ENCODE measurements at places on chromosomes 6 and 20. TPM values are rescaled to one million over a fixed set of nuclear protein-coding genes. Genes with fewer than 3 reads are reported as not detected.

DNA sequence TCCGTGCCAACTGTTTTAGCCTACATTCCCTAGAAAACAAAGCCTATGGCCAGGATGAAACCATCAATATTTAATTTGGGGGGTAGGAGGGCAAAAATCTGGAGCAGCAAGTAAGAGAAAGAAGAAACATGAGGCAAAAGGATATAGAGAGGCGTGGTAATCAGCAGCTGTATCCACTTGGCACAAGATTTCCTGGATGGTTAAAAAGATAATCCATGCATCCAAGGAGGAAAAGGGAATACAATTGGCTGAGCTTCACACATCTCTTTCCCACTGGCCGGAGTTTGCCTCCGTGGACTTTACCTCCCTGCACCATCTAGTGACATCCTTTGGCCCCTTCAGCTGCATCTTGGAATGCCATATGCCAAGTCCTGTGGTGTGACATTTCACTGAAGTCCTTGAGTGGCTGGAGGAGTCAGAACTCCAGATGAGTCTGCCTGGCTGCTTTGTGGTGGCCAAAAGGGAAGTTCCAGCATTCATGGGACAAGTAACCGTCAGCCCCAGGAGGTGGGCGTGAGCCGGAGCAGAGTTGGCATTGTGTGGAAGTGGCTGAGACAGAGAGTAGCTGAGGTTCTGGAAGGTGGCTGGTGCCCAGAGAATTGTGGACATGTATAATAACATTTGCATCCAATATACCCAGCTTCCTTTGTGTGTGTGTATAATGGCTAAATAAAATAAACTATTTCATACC is 13.7 kb upstream of the TMX4 start:
- no peak for DNase-seq
- no peaks in the 10 kb centered on the region for H3K27me3 ChIP-seq
- no peaks in the 10 kb centered on the region for H3K36me3 ChIP-seq
- no peaks in the 10 kb centered on the region for H3K4me1 ChIP-seq
- H3K4me3 ChIP-seq, result no peak overlapping the region

DNA sequence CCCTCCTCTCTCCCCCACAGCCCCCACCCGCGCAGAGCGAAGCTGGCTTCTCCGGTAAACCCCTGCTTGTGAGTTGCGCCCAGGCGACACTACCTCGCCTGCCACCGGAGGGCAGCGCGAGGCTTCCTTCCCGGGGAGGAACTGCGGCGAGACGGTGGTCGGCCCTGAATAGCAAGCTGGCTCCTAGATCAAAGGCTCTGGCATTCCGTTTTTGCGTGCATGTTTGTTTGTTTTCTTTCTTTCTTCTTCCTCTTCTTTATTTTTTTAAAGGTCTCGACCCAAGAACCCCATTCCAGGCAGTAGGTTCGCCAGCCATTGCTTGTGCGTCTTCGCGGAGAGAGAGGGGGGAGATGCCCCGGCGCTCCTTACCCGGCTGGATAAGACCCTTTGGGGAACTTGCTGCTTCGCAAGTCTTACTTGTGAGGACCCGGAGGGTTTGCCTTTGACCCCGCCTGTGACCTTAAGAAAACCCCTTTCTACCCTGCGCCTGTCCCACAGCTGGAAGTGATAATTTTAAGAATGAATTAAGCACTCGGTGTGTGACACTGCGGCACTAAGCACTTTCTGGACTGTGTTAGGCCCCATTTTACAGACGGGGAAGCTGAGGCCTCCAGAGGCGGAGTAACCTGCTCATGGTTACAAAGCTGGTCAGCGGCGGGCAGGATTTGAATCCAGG is 92.7 kb upstream of the SIRPA start:
- no peaks in the 10 kb centered on the region for H3K27me3 ChIP-seq
- peak overlapping the region; percentile 61 for H3K4me3 ChIP-seq
- H3K36me3 ChIP-seq, result no peaks in the 10 kb centered on the region
- DNase-seq, result peak; percentile 95

Gene LRRN4
- polyA plus RNA-seq, result not detected

GRCh38 chr6:149476789-149477455 is 7.9 kb downstream of the ZC3H12D start:
- H3K27ac ChIP-seq, result no peak overlapping the region
- DNase-seq, result peak; percentile 67
- no peaks in the 10 kb centered on the region for H3K36me3 ChIP-seq
- no peaks in the 10 kb centered on the region for H3K27me3 ChIP-seq

DNA sequence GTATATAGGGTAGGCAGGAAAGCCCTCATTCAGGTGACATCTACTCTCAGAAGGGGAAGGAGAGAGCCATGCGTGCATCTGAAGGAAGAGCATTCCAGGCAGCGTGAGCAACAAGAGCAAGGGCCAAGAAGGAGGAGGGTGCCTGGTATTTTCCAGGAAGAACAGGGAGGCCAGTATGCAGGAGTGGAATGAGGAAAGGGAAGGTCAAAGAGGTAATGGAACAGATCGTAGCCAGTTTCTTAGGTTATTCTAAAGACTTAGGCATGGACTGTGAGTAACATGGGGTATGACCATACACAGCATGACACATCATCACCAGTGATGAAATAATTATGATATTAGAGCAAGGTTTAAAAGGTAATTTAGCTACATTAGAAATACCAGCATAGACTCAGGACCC is 24.1 kb downstream of the ALDH8A1 start:
- H3K36me3 ChIP-seq, result no peaks in the 10 kb centered on the region
- DNase-seq, result no peak
- H3K4me3 ChIP-seq, result no peak overlapping the region
- no peaks in the 10 kb centered on the region for H3K27me3 ChIP-seq
- H3K4me1 ChIP-seq, result no peaks in the 10 kb centered on the region
- no peak overlapping the region for H3K27ac ChIP-seq

DNA sequence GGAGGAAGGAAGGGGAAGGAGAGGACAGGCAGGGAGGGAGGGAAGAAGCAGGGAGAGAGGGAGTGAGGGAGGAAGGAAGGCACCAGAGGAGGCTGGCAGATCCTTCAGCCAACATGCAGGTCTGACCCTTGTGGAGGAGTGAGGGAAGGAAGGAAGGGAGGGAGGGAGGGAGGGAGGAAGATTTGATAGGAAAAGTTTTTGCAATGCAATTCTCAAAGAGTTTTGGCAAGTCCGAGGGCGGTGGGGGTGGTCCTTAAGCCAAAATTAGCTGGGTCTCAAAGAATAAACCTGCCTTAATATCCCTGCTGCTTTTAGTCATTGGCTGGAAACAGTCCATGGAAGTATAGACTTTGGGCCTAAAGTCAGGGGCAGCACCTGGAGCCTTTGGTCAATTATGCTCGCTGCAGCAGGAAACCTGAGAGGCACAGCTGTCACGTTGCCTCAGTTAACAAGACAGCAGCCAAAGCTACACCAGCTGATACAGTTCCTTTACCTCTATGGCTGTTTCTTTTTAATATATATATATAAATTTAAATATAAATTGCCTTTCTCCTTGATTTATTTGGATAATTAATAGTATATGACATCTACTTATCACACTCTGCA is 115.7 kb upstream of the RALGAPA2 start:
- DNase-seq, result no peak
- no peaks in the 10 kb centered on the region for H3K36me3 ChIP-seq
- peaks cover 12% of the 10 kb centered on the region for H3K27me3 ChIP-seq
- H3K4me1 ChIP-seq, result peaks cover 7% of the 10 kb centered on the region
- no peak overlapping the region for H3K4me3 ChIP-seq
- H3K27ac ChIP-seq, result no peak overlapping the region

DNA sequence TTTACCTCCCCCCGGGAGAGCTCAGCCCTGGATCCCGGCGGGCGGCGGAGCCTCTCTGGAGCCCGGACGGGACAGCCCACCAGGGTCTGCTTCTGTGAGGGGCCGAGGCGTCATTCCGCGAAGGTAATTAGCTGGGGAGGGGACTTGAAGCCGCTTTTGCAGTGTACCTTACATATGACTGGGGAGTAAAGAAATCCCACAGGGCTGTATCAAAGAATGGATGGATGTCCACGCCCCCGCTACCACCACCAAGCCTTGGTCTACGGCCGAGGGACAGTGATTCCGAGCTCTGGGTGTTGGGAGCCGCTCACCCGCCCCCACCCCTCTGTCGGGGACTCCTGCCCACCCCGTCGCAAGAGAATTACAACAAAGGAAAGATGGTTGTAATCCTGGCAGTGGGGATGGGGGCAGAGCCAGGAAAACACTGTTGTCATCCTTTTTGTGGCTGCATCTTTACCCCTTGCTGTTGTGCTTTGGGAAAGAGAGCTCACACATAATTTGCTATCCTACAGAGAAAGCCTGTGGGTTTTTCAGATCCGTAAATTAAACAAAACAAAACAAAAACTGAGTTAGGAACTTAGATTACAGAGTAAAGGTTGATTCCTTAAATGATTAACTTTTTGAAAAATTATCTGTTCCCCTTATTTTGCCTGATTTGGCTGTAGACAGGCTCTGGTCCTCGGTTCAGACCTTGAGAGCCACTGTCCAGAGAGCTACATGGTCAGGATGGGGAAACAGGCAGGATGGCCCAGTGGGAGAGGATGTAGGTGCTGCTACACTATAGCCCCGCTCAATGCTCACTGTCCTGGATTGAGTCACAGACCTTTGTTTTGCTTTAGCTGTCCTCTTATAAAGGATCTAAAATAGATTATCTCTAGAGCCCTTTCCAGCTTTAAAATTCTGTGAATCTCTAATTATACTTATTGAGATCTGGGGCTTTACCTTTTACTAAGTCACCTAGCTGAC is 997 bp upstream of the FBXO30 start:
- H3K27me3 ChIP-seq, result no peaks in the 10 kb centered on the region
- H3K27ac ChIP-seq, result peak overlapping the region; percentile 96
- H3K36me3 ChIP-seq, result no peaks in the 10 kb centered on the region
- no peak for DNase-seq
- peak overlapping the region; percentile 68 for H3K4me3 ChIP-seq
- peaks cover 24% of the 10 kb centered on the region for H3K4me1 ChIP-seq

GRCh38 chr6:167932468-167933276 is 64.8 kb upstream of the KIF25 start:
- DNase-seq, result no peak
- H3K36me3 ChIP-seq, result peaks cover 12% of the 10 kb centered on the region
- H3K4me1 ChIP-seq, result no peaks in the 10 kb centered on the region
- H3K27ac ChIP-seq, result no peak overlapping the region
- no peaks in the 10 kb centered on the region for H3K27me3 ChIP-seq

Gene TSBP1
- polyA plus RNA-seq, result not detected

Gene NKAPL
- polyA plus RNA-seq, result 1.2 TPM

DNA sequence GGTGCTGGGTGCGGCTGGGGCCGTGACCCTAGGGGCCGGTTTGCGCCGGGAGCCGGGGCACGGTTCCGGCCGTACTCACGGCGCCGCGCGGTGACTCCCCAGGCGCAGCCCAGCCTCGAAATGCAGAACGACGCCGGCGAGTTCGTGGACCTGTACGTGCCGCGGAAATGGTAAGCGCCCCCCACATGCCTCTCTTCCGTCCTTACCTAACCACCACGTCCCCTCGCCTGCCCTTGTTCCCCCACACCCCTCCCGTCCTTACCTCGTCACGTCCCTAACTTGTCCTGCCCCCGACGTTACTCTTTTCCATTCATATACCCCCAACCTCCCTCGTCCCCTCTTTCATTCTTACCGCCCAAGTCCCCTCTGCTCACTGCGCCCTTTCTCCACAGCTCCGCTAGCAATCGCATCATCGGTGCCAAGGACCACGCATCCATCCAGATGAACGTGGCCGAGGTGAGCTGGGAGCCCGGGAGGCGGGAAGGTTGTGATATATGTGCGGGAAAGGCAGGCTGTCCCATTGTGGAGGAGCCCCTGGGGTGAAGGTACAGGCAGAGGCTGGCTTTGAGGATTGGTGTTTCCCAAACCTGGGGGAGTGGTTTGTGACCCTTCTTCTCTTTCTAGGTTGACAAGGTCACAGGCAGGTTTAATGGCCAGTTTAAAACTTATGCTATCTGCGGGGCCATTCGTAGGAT is 463 bp downstream of the RPS21 start:
- peak overlapping the region; percentile 96 for H3K27ac ChIP-seq
- no peak for DNase-seq

Gene C20orf141
- polyA plus RNA-seq, result not detected

- H3K4me1 ChIP-seq, result no peaks in the 10 kb centered on the region
- DNase-seq, result no peak
- no peak overlapping the region for H3K27ac ChIP-seq
Observed at GRCh38 chr6:134928151-134928900, 21.6 kb downstream of the ALDH8A1 start.

Gene MAPK13
- 6.2 TPM for polyA plus RNA-seq

GRCh38 chr20:32521780-32522525 is 63.2 kb downstream of the NOL4L start:
- H3K27me3 ChIP-seq, result no peaks in the 10 kb centered on the region
- no peak overlapping the region for H3K4me3 ChIP-seq

DNA sequence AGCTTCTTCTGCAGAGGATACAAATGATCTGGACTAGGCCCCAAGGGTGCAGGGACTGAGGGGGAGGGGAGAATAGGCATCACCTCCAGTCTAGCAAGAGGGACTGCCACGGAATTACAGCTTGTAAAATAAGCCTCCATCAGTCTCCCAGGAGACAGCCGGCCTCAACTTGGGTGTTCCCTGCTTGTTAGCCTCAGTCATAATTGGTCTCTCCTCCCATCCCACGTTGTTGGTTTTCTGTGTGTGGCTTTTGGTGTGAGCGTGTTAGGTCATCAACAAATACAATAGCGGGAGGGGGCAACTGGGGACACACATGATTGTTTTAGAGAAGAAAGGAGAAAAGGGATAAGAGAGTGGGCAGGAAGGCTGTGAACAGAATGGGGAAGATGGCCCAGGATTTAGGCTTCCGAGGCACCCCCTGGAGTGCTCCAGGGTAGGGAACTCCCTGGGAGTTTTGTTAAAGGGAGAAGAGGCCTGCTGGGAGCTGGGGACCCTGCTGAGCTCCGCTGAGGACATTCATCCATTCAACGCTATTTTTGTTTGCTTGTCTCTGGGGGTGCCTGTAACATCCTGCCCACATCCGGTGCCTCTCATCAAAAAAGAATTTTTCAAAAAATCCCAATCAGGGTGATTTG is 9.2 kb downstream of the FOXA2 start:
- peaks cover 13% of the 10 kb centered on the region for H3K4me1 ChIP-seq
- H3K27ac ChIP-seq, result no peak overlapping the region
- H3K4me3 ChIP-seq, result no peak overlapping the region
- peaks cover 99% of the 10 kb centered on the region for H3K27me3 ChIP-seq

DNA sequence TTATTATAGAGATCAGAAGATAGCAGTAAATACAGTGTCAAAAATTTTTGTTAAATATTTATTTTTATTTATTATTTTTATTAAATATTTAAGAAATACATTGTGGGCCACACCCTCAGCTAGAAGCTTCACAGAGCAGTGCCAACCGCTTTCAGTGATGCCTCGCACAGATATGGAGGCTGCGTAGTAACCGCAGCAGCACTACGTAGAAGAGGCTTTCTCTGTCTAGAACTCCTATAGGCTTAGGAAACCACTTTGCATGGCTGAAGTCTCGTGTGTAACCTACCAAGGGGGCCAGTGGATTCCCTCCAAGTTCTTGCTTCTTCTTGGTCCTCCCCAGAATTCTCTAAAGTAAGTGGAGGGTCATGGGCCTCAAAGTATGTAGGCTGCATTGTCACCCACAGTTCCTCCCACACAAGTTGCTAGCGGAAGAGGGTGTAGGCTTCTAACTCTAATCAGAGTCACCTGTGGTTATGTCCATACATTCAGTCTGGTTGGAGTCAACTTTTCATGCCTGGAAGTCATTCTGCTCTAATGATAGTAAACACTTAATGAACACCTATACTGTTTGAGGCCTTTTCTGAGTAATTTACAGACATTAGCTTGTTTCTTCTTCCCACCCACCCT is 285.6 kb downstream of the CDKAL1 start:
- H3K27me3 ChIP-seq, result no peaks in the 10 kb centered on the region
- H3K4me1 ChIP-seq, result no peaks in the 10 kb centered on the region
- peaks cover 27% of the 10 kb centered on the region for H3K36me3 ChIP-seq
- no peak overlapping the region for H3K4me3 ChIP-seq

All from spleen (tissue), 13 donors.